Stimulated activated CD4-positive, alpha-beta T cell treated with anti-CD3 and anti-CD28 coated beads, Interleukin-4, amount 100 ng/mL, for 24 hours (primary cell): ENCODE measurements at places on chromosomes 7 and 10.

GRCh38 chr10:75283078-75283670, 47.4 kb upstream of the COMTD1 start:
- DNase-seq: no peak

DNA sequence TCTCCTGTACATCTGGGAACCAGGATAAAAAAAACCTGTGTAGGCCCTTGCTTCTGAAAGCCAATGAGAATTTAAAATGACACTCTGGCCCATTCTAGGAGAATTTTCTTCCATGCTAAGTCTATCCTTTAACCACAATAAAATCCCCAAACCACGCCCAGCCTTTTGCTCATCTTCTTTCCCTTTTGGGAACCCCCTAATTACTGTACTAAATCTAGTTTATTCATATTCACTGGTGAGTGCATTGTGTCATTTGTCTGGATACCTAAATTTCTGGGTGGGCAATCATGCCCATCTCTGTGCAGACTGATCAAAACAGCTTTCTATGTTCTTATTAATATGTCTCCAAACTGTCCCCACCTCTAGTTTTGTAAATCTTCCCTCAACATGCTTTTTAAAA, 11.7 kb upstream of the CDK14 start:
- DNase-seq: no peak

DNA sequence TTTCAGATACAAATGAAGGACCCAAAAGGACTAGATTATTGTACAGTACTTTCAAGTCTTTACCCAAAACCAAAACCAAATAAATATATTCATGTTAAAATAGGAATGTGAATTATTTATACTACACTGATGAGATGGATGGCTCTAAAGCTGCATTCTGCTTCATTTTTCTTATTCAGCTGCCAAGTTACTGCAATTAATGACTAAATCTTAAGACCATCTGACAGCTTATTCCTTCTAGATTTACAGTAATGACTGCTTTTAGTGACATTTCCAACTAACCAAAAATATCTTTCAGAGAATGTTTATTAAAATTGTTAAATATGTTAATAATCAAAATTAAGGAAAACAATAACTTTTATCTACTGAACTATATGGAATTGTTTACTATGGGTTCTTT, 20.9 kb downstream of the ENKUR start:
- no peak for DNase-seq

- DNase-seq: no peak
Measured at GRCh38 chr10:49831352-49832035, 69.4 kb upstream of the OGDHL start.

GRCh38 chr10:101290431-101290830, 61.2 kb upstream of the LBX1 start:
- DNase-seq: no peak

GRCh38 chr7:10677211-10677610, 296.5 kb upstream of the PHF14 start:
- no peak for DNase-seq

- no peak for DNase-seq
Measured at GRCh38 chr10:75400771-75401568, 594 bp downstream of the ZNF503 start.

DNA sequence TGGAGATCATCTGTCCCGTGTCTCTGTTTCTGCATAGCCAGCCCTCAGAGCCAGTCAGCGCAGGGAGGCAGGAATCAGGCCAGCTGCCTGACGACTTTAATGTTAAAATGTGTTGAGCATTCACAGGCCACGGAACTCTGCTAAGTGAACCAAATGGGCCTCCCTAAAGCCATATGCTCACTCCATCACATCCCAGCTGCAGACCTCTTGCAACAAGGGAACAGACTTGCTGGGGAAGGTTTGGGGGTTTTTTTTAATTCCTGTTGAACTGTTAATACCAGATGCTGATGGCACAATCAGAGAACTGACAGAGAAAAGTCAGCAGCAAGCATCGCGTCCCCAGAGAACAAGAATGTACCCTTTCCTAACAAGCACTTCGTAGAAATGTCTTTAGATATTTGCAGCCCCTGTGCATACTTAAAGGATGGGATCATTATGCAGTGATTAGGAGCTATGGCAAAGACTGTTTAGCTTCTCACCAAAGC, 900.4 kb upstream of the AUTS2 start:
- no peak for DNase-seq

DNA sequence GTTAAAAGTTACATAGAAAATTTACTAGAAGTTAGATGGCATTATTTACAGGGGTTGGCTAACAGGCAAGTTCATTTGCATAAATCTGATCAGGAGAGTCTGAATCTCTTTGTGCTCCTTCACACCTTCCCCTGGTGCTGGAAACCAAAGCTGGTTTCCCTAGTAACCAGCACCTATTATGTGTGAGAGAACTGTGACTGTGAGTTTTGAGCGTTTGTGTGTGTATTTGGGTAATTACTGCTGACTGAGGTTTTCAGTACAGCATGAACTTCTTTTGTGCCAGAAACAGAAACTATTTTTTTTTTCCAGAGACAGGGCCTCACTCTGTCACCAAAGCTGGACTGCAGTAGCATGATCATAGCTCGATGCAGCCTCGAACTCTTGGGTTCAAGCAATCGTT, 10.3 kb upstream of the IFIT1B start:
- peak; percentile 6 for DNase-seq

DNA sequence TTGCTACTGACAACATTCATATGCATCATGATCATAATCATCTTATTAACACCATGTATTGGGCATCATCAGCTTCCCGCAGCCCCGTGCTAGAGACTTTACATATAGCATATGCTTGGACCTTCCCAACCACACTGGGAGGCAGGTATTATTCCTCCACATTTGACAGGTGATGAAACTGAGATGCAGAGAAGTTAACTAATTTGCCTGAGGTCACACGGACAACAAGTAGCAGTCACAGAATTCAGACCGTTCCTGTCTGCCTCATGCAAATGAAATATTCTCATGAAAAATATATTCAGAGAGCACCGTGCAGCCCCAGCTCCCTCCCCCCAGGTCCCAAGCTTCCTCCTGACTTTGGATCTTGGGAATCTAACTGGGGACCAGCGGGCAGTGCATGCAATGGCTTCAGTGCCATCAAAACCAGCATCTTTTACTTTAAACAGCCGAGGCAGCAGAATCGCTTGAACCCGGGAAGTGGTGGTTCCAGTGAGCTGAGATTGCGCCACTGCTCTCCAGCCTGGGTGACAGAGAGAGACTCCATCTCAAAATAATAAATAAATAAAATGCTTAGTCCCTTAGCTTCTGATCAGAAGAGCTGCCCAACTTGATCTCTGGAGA, 112.2 kb upstream of the GPR26 start:
- DNase-seq: no peak

- no peak for DNase-seq
Measured at GRCh38 chr7:46764100-46764936, 817.6 kb downstream of the TNS3 start.

- DNase-seq: no peak
Measured at GRCh38 chr7:90560730-90561129, 35.4 kb upstream of the CDK14 start.

DNA sequence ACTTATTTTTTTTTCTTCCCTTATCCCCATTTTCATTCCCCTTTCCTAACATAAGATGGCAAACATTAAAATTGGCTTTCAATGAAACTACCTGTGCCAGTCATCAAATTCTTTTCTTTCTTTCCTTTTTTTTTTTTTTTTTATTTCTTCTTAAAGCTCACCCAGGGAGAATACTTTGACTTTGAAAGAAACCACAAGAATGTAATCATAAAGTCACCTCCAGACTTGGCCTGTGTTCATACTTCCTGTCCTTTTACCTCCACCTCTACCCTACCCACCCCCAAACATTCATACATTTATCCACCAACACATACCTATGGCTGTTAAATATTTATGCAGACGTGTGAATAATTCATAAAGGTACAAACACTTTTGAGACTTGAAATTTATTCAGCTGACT, 254.6 kb downstream of the SLC25A13 start:
- no peak for DNase-seq

DNA sequence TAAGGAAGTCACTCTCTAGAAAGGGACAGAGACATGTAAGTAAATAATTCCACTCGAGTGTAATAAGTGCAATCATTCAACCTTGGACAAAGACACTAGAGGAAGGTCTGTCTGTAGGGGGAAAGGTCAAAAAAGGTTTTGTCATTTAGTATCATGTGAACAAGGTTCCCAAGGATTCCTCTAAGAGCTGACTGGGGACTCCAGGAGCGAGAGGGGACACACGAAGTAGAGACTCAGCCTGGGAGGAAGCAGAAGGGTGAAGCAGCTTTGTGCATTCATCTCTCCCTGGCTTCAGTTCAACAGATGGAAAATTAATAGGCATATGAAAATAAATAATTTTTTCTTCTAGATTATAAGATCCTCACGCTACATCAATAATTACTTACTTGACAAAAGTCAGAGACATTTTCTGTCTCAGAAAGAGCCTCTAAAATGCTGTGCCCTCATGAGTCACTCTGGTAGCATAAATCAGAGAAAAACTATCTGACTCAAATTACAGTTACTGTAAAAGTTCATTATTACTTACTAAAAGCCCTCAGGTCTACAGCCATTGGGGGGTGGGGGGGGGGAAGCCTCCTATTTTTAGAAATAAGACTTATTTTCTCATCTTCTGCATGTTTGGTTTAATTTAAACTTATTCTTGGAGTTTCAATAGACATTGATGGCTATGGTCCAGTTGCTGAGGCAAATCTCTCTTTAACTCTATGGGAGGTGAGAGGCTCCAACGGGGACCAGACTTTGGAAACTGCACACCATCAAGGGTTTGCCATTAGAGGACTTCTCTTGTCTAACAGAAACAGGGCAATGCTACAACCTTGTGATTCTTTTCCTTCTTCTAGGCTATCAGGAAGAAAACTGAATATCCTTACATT, 275.1 kb upstream of the KLF14 start:
- no peak for DNase-seq

GRCh38 chr10:49633327-49634068, 19.7 kb downstream of the CHAT start:
- DNase-seq: no peak

DNA sequence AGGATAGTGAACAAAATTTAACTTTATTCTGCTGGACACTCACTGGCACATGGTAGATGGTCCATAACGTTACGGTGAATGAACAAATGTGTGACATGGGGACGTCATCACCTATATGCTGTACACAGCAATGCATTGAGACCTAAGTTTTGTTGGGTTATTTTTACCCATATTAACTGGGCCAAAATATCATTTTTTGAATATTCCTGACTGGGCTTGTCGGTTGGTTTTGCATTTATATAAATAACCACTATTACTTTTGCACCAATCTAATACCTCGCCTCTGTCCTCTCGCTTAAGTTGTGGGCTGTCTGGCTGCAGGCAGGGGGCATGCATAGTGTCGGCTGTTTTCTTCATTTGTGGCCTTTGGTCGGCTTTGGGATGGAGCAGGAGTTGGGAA, 161.7 kb downstream of the USP6NL start:
- DNase-seq: no peak

DNA sequence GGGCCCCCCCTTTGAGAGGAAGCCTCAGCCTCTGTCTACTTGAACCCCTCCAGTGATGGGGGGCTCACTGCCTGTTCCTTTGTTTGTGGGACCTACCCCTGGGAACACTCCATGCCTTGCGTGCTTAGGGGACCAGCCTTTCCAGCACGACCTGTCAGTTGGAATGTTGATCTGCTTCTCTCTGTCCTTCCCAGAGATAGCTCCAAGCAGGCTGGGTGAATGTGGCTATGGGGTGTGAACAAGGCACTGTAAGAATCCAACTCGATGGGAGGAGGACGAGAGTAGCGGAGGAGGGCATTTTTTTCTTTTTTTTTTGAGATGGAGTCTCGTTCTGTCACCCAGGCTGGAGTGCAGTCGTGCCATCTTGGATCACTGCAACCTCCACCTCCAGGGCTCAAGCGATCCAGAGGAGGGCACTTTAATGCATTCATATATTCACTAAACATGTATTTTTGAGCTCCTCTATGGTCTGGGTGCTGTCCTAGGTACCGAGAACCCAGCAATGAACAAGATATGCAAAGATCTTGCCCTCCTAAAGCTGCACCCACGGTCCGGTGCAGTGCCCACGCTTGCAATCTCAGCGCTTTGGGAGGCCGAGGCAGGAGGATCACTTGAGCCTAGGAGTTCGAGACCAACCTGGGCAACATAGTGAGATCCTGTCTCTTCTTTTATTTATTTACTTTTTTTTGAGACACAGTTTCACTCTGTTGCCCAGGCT, 8.5 kb downstream of the CLIP2 start:
- no peak for DNase-seq

GRCh38 chr7:24545215-24545614, 28.0 kb upstream of the PALS2 start:
- DNase-seq: no peak

DNA sequence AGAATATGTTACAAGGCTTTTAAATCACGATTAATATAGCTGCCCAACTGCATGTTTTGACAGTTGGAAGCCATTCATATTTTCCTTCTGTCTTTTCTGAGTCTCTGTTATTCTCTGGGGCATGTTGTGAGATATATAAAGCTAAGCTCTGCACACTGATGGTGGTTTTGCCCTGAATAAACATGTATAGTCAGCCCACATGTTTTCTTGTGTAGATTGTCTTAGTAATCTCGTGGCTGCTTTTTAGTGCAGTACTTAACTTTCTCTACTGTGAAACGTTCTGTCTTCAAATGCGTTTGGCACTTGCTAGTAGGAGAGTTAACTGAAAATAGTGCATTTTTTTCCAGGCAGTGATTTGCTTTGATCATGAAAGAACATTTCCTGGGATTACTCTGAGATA, 268.5 kb downstream of the DNAJB9 start:
- no peak for DNase-seq

GRCh38 chr7:46908770-46909169, 673.1 kb downstream of the TNS3 start:
- DNase-seq: no peak

GRCh38 chr7:40584667-40585433, 450.0 kb downstream of the SUGCT start:
- no peak for DNase-seq

- DNase-seq: no peak
Measured at GRCh38 chr7:106618480-106618879, 42.5 kb downstream of the CCDC71L start.

- no peak for DNase-seq
Measured at GRCh38 chr10:56823849-56824248, 462.8 kb upstream of the ZWINT start.

DNA sequence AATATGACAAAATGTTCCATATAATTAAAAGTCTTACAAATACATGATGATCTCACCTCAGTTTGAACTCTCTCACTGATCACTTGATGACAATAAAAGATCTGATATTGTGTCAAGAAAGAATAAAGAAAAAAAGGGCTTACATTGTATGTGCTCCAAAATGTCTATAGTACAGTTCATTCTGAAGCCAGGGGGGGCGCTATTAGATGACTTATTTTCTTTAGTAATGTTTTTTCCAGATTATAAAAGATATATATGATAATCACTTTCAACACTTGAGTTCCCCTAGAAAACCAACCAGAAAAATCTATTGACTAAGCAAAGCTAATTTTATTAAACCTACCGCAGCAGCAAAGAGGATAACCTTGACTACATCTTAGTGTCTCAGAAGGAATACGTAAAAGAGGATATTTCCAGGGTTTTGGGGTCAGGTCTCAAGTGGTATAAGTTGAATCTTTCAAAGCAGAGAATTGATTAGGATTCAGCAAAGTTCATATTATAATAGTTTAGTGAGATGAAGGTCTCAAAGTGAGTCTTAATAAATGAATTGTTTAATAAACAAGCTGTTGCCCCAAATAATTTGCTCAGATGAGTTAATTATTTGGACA, 55.8 kb downstream of the PTN start:
- no peak for DNase-seq
